ENCODE measurements at places on chromosomes 12 and 14.

DNA sequence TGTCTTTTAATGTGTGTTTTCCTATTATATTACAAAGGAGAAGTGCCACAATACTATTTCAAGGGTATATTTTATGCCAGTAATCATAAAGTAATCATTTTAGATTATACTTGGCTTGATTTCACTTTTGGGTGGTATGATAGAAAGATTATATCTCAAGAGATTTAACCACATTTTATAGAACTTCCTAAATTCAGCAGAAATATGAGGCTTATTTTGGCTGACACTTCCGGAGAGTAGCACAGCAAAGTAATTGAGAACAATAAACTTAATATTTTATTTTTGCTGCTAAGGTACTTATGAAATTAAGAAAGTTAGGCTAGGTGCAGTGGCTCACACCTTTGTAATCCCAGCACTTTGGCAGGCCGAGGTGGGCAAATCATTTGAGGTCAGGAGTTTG lies 319.1 kb downstream of the NPAS3 start:
- no peaks in the 10 kb centered on the region for H3K27me3 ChIP-seq
- no peak for DNase-seq
- H3K36me3 ChIP-seq, result no peaks in the 10 kb centered on the region
- H3K4me3 ChIP-seq, result no peak overlapping the region
- H3K4me1 ChIP-seq, result no peaks in the 10 kb centered on the region

DNA sequence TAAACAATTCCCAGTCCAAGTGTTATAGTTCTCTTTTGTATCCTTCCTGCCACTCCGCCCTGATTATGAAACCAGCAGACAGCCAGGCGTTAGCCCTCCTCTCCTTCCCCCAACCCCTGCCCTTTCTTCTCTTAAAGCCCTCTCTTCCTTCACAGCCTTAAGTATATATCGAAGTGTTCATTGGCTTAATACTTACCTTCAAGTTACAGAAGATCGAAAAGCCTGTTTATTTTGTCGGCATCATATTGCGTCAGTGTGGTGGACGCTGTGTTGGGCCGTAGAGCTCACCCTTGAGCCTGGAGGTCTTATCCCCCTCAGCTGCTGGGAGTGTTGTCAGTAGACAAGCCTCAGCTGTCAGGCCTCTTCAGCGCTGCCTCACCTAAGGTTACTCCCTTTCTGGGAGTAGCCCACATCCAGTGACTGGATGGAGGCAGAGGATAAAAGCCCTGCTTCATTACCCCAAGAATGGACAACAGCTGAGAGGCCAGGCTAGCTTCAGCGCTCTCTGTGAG lies 36.2 kb downstream of the CMAS start:
- no peaks in the 10 kb centered on the region for H3K36me3 ChIP-seq
- no peaks in the 10 kb centered on the region for H3K4me1 ChIP-seq
- no peak overlapping the region for H3K4me3 ChIP-seq
- DNase-seq, result no peak
- no peaks in the 10 kb centered on the region for H3K27me3 ChIP-seq

DNA sequence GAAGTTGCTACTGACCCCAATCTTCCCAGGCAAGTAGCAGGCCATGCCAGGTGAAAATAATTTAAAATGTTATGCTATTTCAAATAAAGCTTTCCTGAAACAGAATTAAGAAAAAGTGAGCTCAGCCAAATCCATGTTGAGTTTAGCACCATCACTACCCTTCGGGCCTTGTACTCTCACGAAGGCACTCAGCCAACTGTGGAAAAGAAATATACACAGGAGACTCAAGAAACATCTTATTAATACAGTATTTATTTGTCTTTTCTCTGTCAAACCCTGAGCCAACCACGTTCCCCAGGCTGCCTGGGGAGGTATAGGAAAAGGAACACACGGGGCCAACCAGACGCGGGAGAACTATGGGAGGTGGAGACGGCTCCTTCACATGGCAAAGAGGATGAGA lies 10.9 kb downstream of the ATP5MC2 start:
- no peaks in the 10 kb centered on the region for H3K4me1 ChIP-seq
- no peak for DNase-seq
- H3K27me3 ChIP-seq, result no peaks in the 10 kb centered on the region
- peaks cover 67% of the 10 kb centered on the region for H3K36me3 ChIP-seq

- H3K27ac ChIP-seq, result no peak overlapping the region
- DNase-seq, result no peak
Measured at GRCh38 chr12:88925454-88925853, 345.2 kb upstream of the KITLG start.

GRCh38 chr12:93921521-93921920 lies 226.9 kb upstream of the PLXNC1 start:
- peaks cover 4% of the 10 kb centered on the region for H3K4me1 ChIP-seq
- no peaks in the 10 kb centered on the region for H3K36me3 ChIP-seq
- no peaks in the 10 kb centered on the region for H3K27me3 ChIP-seq
- H3K27ac ChIP-seq, result no peak overlapping the region

DNA sequence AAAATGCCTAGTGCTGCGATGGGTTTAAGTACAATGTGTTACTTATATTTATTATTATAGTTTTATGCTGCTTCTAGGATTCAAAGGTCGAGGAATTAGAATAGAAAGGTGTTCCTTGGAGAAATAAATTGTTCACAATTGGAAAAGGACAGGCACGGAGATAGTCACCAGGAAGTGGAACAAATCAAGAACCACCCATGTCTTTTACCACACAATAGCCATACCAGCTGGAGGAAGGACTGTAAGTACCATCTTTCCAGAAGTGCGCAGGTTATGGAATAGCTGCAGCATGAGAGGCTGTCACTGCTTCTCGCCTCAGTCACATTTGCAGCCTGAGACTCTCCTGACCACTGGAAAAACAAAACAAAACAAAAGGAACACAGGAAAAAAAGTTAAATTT lies 40.5 kb upstream of the MANSC4 start:
- H3K27ac ChIP-seq, result no peak overlapping the region
- H3K4me1 ChIP-seq, result no peaks in the 10 kb centered on the region
- no peaks in the 10 kb centered on the region for H3K36me3 ChIP-seq

GRCh38 chr12:114096461-114096860 lies 130.3 kb upstream of the RBM19 start:
- no peak overlapping the region for H3K4me3 ChIP-seq
- DNase-seq, result no peak
- H3K36me3 ChIP-seq, result no peaks in the 10 kb centered on the region
- H3K4me1 ChIP-seq, result no peaks in the 10 kb centered on the region
- no peak overlapping the region for H3K27ac ChIP-seq
- peaks cover 2% of the 10 kb centered on the region for H3K27me3 ChIP-seq

- no peak overlapping the region for H3K4me3 ChIP-seq
- DNase-seq, result no peak
- H3K27me3 ChIP-seq, result no peaks in the 10 kb centered on the region
- H3K27ac ChIP-seq, result no peak overlapping the region
- no peaks in the 10 kb centered on the region for H3K36me3 ChIP-seq
- no peaks in the 10 kb centered on the region for H3K4me1 ChIP-seq
Measured at GRCh38 chr12:41436076-41436475, 248.0 kb downstream of the PDZRN4 start.

DNA sequence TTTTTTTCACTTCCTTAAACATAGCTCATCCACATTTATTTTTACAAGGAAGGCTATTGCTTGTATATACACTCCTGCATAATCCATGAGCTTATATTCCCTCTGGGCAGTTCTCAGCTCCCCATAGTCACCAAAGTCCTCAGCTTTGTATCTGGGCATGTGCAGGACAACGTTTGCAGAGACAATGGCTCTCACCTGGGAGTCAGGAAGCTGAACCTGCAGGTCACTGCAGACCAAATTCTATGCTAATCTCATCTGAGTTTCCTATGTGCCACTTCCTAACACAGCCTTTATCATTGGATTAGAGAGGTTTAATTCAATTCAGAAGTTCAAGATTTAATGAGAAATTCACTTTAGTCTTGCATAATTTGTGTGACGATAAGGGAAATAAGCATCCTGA lies 131.5 kb downstream of the KCNK10 start:
- no peak for DNase-seq
- no peak overlapping the region for H3K27ac ChIP-seq
- peaks cover 20% of the 10 kb centered on the region for H3K27me3 ChIP-seq
- peaks cover 2% of the 10 kb centered on the region for H3K4me1 ChIP-seq
- no peaks in the 10 kb centered on the region for H3K36me3 ChIP-seq

- H3K27me3 ChIP-seq, result peaks cover 5% of the 10 kb centered on the region
- no peak overlapping the region for H3K4me3 ChIP-seq
- DNase-seq, result no peak
- no peaks in the 10 kb centered on the region for H3K36me3 ChIP-seq
- no peaks in the 10 kb centered on the region for H3K4me1 ChIP-seq
Measured at GRCh38 chr12:65672441-65672840, 151.8 kb upstream of the HMGA2 start.

GRCh38 chr12:1662761-1663439 lies 28.0 kb upstream of the ADIPOR2 start:
- H3K4me1 ChIP-seq, result peaks cover 10% of the 10 kb centered on the region
- no peak overlapping the region for H3K4me3 ChIP-seq
- DNase-seq, result no peak
- no peaks in the 10 kb centered on the region for H3K36me3 ChIP-seq
- no peak overlapping the region for H3K27ac ChIP-seq

- peaks cover 71% of the 10 kb centered on the region for H3K36me3 ChIP-seq
- H3K4me1 ChIP-seq, result peaks cover 92% of the 10 kb centered on the region
- DNase-seq, result peak; percentile 38
- H3K4me3 ChIP-seq, result no peak overlapping the region
- H3K27me3 ChIP-seq, result no peaks in the 10 kb centered on the region
- peak overlapping the region; percentile 77 for H3K27ac ChIP-seq
Measured at GRCh38 chr12:11765421-11765816, 115.9 kb downstream of the ETV6 start.

- no peaks in the 10 kb centered on the region for H3K36me3 ChIP-seq
- H3K4me3 ChIP-seq, result no peak overlapping the region
- H3K4me1 ChIP-seq, result no peaks in the 10 kb centered on the region
- no peak overlapping the region for H3K27ac ChIP-seq
- peaks cover 3% of the 10 kb centered on the region for H3K27me3 ChIP-seq
- DNase-seq, result no peak
Measured at GRCh38 chr14:75452324-75452723, 24.5 kb downstream of the JDP2 start.

- no peak for DNase-seq
- no peaks in the 10 kb centered on the region for H3K27me3 ChIP-seq
- H3K27ac ChIP-seq, result no peak overlapping the region
- H3K4me3 ChIP-seq, result no peak overlapping the region
Measured at GRCh38 chr12:92105110-92105509, 40.5 kb downstream of the BTG1 start.

- DNase-seq, result no peak
- no peak overlapping the region for H3K4me3 ChIP-seq
- H3K27ac ChIP-seq, result no peak overlapping the region
- no peaks in the 10 kb centered on the region for H3K36me3 ChIP-seq
- H3K4me1 ChIP-seq, result no peaks in the 10 kb centered on the region
- H3K27me3 ChIP-seq, result peaks cover 12% of the 10 kb centered on the region
Measured at GRCh38 chr14:75370416-75371205, 57.2 kb upstream of the JDP2 start.

DNA sequence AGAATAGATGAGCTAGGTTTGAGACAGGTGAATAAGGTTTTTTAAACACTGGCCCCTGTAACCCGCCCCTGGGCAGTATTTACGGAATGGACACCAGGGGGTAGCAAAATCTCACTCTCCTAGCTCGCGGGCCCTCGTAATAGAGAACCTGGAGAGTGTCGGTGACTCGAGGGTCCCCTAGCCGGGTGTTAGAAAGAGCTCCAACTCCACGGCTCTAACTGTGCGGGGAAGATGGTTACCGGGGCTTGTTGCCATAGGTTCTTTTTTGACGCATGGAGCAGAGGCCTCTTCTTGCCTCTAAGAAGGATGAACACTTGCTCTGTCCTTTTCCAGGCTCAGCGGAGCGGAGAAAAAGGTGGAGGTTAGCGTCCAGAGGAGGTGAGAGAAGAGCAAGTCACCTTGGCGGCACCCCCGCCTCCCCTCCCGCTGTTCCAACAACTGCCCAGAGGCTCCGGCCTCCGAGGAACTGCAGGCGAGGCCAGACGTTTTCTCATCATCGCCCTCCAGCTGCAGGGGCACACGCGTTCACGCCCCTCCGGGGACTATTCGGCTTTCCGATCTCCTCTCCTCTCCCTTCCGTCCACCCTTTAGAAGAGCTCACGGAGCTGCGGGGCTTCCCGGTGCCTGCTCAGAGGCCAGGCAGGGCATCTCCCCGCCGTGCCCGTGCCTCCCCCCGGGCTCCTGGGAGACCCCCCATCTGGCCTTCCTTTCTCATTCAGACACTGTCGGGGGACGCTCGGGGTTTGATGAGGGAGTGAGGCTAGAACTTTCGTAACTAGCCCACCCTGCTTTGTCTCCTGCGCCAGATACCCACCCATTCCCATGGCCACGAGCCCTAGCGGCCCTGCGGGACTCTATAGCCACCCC lies 1.4 kb upstream of the ARHGEF40 start:
- DNase-seq, result peak; percentile 27
- H3K4me3 ChIP-seq, result no peak overlapping the region
- H3K4me1 ChIP-seq, result peaks cover 23% of the 10 kb centered on the region

DNA sequence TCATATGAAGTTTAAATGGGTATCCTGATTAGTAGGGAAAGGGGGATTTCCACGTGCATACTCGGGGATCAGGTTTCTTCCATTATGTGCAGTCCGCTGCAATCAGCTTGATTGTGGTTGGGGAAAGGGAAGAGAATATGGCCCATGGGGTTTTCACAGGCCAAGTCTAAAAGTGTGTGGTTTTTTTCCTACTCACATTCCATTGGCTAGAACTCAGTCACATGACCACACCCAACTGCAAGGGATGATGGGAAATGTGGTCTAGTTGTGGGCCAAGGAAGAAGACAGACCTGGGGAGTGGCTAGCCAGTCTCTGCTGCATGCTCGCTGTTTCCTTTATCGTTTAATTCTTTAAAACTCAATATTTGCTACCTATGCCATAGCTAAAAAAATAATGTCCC lies 105.1 kb downstream of the PRIMA1 start:
- no peaks in the 10 kb centered on the region for H3K4me1 ChIP-seq
- DNase-seq, result peak; percentile 15
- H3K27ac ChIP-seq, result no peak overlapping the region
- no peak overlapping the region for H3K4me3 ChIP-seq
- peaks cover 12% of the 10 kb centered on the region for H3K27me3 ChIP-seq

DNA sequence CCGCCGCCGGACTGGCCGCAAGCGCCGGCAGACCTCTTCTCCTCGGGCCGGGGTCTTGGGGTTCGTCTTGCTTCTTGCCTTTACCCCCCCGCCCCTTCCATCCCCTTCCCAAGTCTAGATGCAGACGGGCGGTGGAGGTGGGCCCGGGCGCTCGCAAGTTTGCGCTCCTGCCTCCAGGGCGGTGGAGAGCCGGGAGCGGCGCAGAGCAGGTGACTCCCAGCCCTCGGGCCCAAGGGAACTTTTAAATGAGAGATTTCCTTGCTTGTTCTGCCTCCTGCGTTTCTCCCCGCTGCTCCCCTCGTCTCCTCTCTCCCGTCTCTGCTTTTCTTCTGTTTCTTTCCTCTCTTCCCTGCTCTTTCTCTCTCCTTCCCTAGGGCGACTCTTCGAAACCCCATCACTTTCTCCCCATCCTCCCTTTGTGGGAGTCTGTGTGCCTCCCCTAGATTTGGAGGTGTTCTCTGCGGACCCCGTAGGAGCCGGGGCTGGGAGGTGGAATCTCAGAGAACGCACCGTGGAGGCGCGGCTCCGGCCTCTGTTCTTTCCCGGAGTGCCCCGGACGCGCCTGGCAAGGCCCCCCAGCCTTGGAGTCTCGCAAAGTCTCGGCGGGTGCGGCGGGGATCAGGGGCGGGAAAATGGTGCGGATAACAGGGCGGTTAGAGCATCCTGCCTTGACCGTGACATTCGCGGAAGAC lies 114.7 kb upstream of the MYL2 start:
- H3K27me3 ChIP-seq, result peaks cover 7% of the 10 kb centered on the region
- H3K36me3 ChIP-seq, result no peaks in the 10 kb centered on the region
- no peak overlapping the region for H3K27ac ChIP-seq
- DNase-seq, result no peak
- no peaks in the 10 kb centered on the region for H3K4me1 ChIP-seq

Measured in DND-41 (cell line).